ENCODE measurements at places on chromosomes 12 and 14.

DNA sequence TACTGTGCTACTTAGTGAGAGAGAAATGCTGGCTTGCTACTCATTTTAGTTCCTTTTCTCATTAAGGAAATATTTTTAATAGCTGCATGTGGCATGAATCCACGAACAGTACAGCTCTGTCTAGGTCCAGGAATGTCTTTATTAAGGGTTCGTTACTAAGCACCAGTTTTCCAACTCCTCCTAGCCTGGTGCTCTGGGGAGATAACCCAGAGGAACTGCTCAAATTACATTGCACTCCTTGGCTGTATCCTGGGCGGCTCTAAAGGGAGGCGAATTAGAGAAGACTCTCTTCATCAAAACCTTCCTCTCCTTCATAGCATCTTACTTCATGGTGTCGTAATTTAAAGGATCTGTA is 101.3 kb downstream of the PPM1A start:
- DNase-seq = peak; percentile 47

DNA sequence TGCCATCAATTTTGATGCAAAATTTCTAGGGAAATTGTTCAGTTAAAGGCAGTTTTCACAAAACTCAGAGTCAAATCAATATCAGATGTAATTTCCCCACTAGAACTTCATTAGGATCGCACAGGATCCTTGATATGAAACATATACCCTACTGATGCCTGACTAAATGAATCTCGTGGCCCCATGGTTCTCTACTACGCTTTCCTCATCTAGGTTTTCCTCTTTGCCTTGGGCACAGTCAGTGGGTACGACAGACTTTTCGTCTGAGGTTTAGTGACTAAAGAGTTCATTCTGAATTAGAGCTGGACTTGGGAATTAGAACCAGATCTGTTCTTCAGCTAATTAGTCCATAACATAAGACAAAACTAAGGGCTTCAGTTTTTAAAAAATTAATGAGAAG is 42.5 kb upstream of the GNPNAT1 start:
- no peak for DNase-seq

- no peak for DNase-seq
These were observed 155.2 kb downstream of the LRIG3 start for GRCh38 chr12:58765076-58765475.

- DNase-seq = no peak
These were observed 2.1 kb downstream of the SCAF11 start for GRCh38 chr12:45988264-45988663.

GRCh38 chr12:56900583-56900982 is 33.6 kb downstream of the SDR9C7 start:
- no peak for DNase-seq

GRCh38 chr14:37638599-37638998 is 43.2 kb downstream of the TTC6 start:
- DNase-seq = no peak

DNA sequence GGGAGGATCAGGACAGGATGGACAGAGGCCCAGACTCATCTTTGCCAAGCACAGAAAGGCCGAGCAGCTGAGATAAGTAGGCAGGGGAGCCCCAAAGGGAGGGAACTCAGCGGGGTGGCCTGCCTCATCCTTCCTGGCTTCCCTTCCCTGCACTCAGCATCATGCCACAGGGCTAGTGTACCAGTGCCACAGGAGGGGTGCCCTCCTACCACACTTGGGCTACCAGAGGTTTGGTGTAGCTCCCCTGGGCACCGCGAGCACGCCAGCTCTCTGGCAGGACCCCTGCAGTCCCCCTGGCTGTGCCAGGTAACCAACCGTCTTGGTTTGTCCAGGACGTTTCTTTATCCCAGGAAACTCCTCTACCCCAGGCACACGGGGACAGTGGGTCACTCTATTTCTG is 123.5 kb downstream of the ESRRB start:
- no peak for DNase-seq

GRCh38 chr12:107459641-107460040 is 226.0 kb upstream of the PWP1 start:
- DNase-seq = no peak

- DNase-seq = peak; percentile 23
These were observed 93.6 kb downstream of the STAB2 start for GRCh38 chr12:103680591-103681141.

GRCh38 chr12:123465084-123465483 is 7.1 kb downstream of the SNRNP35 start:
- no peak for DNase-seq

DNA sequence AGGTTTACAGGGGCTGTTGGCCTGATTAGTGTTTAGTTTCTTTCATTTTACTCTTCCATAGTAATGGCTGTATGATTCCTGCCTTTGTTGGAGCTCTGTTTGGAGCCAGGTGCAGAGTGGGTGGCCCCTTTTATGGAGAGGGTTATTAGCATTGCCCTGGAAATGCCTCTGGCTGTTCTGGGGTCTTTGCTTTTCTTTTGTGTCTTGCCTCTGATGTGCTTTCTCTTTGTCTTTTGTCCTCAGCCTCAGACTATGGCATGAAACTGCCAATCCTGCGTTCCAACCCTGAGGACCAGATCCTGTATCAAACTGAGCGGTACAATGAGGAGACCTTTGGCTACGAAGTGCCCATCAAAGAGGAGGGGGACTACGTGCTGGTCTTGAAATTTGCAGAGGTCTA is 6.9 kb downstream of the MLEC start:
- DNase-seq = peak; percentile 77

DNA sequence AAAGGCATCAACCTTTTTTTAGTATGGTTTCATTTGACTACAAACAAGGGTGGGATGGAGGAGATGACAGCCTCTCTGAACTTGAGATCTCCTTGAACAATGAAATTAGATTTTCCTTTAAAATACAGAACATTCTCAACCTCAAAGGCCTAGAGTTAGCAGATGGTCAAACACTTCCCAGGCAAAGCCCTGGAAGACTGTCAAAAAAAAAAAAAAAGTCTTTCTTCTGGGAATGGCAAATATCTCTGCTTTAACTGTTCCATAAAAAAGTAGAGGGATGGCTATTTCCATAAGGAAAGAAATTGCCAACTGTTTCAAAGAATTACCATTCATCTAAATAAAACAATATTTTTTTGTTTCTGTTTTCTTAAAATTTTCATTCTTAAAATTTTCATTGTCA is 870.8 kb downstream of the GALC start:
- DNase-seq = no peak

- peak; percentile 30 for DNase-seq
These were observed 42.5 kb upstream of the BCAT1 start for GRCh38 chr12:24991209-24992049.

DNA sequence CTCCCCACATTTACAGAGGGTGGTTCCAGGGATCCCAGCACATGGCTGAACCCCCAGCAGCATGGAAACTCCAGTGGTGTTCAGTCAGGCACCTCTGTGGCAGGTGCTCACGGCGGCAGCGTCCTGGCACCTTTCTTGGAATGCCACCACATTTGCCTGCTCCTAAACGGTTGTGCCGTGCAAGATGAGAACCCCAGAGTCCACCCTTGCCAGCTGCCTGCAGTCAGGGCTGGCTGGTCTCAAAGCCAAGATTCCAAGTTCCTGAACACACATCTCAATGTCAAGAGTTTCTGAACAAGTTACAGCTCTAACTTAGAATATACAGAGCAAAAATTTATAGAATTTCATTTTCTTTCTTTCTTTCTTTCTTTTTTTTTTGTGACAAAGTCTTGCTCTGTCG is 38.7 kb downstream of the DDX51 start:
- no peak for DNase-seq

DNA sequence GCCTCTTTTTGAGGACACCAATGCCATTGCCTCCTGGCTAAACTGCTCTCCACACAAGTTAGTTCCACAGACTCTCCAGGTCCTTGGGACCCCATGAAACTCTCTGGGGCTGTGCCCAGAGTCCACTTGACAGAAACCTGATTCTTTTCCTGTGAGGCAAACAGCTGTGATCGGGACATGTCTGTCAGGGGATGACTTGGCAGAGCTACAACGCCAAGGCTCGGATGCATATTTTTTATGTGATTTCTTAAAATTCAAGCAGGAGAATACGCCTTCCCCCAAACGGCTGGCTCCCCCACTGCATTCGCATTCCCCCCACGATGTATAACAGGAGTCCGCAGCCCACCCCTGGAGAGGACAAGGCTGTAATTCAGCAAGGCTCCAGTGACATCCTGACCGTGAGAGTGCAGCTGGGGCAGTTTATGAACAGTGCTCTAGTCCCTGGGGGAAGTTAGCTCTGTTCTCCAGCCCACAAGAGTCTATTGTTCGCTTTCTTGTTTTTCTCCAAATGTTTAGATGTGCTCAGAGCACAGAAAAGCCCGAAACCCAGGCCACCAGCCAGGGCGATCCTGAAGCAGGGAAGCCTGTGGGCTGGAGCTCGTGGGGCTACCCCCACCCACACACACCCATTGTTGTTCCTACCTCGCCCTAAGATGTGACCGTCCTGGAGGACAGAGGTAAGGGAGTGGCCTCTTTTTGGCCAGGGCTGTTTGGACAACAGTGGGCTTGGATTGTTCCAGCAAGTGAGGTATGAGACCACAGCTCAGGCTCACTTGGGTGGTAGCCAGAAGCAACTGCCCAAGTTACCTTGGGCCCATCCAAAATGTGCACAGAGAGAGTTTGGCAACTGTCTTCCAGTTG is 159.5 kb downstream of the ZFP36L1 start:
- DNase-seq = no peak

DNA sequence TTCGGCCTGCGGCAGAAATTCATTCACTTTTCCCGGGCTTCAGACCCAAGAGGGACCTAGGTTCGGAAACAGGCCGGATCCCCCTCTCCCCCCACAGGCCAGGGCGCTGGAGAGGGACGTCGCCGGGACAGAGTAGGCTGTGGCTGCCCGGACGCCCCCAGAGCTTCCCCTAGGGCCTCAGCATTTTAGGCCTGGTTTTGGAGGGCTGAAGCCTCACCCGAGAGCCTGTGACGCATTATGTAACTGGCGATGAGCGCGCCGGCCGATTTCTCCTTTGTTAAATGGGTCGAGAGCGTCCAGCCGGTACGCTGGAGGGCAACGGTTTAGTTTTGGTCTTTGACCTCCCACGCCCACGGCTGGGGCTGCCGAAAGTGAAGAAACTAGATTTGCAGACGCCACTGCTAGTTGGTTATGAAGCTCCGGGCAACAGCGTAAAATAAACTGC is 657 bp downstream of the PEBP1 start:
- no peak for DNase-seq

DNA sequence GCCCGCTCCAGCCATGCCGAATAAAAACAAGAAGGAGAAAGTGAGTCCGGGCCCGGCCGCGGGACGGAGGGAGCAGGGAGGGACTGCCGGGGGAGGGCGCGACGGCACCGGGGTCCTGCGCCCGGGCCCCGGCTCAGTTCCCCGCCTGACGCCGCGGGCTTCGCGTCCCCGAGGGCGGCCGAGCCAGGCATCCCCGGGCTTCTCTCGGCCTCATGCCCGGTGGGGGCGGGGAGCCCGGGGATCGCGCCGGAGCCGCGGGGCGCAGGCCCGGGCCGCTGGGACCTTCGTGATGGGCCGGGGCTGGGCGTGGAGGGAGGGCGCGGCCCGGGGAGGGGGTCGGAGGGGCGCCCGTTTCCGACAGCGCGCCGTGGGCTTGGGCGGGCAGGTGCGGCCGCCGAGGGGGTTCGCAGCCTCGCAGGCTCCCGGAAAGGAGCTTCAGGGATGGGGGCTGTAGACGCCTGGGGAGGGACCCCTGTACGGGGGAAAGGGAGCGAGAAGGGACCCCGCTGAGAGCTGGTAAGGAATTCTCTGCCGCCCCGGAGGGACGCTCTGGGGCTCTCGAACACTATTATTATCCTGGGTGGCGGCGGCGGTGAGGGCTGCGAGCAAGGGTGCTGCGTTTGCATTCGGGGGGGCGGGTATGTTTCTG is 496 bp downstream of the PPP2R5C start:
- DNase-seq = peak; percentile 47

DNA sequence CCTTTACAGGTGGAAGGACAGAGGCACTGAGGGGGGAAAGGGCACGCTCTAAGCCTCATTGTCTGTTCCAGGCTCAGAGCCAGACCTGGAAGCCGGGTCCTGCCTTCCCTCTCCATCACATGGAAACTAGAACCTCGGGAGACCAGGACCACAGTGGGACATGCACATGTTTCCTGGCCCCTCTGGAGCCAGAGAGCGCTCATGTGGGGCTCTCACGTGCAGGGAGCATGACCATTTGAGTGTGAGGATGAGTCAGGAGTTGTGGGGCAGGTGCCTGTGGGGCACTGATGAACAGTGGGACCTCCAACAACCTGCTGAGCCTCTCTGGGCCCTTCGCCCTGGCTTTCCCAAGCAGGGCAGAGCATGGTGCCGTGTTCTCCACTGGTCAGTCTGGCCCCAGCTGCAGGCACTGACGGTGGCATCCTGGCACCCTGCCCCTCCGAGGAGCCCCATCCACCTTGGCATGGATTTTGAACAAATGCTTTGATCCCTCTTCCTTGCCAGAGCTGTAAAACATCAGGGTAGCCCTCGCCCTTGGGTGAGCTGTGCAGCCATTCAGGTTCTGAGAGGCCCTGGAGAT is 100.2 kb downstream of the RIN3 start:
- DNase-seq = no peak

GRCh38 chr12:94799136-94799535 is 148.8 kb upstream of the TMCC3 start:
- DNase-seq = no peak

DNA sequence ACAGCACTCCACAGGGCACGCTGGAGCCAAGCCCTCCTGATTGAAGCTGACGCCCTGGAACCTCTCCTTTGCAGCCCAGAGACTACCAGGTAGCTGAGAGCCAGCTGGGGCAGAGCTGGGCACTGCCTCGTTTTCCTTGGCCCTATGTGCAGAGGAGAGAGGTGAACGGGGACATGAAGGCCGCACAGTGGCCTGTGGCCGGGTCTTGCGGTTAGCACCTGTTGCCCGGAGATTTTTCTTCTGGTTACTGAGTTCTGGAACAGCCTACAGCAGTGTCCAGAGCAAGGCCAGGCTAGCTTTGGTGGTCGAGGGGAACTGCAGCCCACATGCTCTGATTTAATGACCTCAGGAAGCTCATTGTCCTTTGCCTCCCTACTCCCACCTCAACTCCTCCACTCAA is 201.3 kb upstream of the PRMT8 start:
- DNase-seq = no peak

DNA sequence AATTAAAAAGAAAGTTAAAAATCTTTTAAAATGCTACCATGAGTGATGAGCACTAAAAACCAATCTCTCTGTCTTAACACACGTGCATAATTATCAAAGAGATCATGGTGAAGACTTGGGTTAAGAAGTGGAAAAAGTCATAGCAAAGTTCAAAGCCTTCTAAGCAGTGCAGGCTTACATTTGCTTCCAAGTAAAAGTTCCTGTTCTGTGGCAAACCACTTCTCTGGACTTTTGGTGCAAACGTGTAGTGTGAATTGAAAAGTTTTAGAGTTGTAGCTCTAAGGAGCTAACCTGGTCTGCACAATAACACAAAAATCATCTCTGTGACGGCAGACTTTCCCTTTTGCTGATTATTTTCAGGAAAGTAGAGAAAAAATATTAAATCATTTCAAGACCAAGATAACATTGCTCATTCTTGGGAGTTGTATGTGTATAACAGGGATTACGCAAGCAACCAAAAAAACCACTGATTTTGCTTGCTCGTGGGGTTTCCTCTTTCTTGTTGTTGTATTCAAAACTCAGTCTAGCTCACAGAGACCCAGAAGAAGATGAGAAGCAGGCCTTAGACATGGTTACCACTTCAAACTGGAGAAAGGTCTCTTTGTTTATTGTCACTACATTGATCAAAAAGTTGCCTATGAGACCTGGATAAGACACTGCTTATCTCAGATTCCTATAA is 2.3 kb upstream of the GLIPR1 start:
- no peak for DNase-seq
